ENCODE measurements at places on chromosomes 7 and 10.

DNA sequence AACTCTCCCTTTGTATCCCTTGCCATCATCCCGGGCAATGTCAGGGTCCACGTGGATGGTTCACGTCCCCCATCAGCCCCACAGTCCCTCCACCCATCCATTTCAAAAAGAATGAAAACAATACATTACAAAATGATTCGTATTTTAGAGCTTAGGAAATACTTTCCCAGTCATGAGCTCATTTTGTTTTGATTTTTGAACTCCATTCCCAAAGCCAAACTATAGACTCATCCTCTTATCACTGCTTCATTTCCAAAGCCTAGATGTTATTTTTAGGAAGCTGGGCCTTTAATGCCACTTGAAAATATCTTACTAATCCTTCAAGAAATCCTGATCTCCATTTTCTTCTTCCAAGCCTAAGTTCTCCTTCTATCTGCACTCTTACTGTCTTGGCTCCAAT, 72.1 kb downstream of the WNT2 start:
- no peak for DNase-seq

DNA sequence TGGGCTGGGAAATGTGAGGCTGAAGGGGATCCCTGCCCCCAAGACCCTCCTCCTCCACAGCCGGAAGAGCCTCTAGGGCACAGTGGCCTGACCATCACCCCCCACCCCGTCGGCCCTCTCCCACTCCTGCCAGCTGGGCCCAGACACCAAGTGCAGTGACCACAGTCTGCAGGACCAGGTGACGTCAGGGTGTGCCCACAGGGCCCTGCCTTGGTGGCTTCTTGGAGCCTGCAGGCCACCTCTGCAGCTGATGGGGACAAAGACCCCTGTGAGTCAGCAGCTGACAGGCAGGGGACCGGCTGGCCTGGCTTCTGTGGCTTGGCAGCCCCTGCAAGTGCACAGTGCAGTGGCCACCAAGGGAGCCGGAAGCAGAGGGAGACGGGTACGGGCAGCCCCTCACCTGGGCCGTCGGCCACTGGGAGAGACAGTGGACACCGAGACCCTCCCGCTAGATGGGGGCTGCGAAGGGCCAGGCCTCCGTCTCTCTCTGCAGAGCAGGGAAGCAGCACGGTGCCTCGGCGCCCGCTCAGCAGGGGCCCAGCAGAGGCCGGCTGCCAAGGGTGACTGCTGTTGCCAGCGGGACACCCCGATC, 274.6 kb downstream of the ELFN1 start:
- DNase-seq: no peak

DNA sequence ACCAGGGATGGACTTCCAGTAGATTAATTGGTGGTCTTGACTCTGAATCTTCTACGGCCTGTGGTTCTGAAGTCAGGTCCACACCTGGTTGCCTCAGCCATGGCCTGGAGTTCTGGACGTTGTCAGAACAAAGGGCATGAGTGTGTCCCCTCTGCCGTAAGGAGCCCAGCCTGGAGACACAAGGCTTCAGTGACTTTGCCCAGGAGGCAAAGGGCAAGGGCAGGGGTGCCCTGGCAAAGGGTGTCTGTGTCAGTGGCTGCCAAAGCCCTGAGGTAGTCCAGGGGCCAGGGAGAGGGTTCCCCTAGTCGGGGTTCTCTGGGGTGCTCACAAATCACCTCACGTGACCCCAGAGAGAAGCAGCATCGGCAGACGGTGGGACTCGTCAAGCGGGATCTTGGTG, 273.2 kb upstream of the ZNF32 start:
- DNase-seq: no peak

GRCh38 chr10:59606551-59606961, 103.1 kb downstream of the SLC16A9 start:
- no peak for DNase-seq

DNA sequence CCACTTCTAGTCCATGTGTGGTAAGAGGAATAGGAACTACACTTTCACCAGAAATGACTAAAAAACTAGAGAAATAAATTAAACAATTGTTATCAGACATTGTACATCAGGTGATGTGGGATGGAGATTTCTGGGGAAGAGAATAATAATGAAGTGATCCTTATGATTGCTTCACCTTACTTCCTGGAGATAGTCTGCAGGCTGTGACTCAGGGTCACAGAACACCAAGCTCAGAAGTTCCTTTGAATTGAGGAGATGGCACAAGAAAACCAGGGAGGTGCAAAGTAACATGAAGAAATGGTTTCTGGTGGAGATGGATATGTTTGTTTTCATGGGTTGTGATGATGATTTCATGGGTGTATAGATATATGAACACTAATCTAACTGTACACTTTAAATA, 44.5 kb downstream of the ZWINT start:
- DNase-seq: no peak

- DNase-seq: no peak
Measured at GRCh38 chr7:32289651-32290414, 200.3 kb downstream of the LSM5 start.

DNA sequence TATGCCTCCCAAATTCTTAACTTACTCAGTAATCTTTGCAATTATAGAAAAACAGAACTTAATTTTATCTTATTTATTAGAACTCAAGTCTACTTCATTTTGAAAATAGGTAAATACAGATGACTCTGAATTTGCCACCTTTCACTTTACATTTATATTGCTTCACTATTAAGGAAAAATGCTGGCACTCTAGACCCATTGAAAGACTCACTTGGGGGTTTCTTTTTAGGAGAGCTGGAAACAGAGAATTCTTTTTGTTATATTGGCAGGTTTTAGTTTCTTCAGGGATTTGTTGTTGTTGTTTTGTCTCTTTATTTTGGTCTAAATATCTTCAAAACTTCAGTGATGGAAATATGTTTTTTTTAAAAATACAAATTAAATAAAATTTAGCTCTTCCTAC, 111.1 kb downstream of the RUNDC3B start:
- DNase-seq: no peak

DNA sequence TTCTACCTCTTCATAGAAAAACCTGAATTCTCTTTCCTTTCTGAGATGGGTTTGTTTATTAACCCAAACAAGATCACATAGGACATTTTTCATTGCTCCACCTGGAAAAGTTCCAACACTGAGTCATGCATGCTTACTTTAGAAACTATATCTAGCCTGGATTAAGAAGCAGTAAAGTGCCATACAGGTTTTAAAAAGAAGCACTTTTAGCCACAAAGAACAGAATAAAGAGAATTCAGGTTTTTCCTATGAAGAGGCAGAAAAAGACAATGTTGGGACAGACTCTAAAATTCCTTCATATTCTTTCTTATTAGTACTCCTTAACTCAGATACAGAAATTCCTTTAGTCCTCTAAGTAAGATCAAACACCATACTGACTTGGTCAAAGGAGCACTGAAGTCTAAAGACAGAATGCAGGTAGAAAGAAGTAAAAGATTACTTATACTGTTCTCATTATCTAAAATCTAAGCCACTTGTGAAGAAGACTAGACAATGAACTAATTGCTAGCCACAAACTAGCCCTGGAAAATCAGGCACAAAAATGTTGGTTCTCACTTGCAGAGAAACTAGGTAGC, 241.3 kb downstream of the ANK3 start:
- DNase-seq: no peak

- DNase-seq: no peak
Measured at GRCh38 chr7:144384071-144384470, 19.4 kb downstream of the NOBOX start.

GRCh38 chr7:300546-301290, 10.7 kb downstream of the FOXL3 start:
- no peak for DNase-seq

GRCh38 chr10:116740971-116741370, 1.4 kb downstream of the HSPA12A start:
- no peak for DNase-seq

DNA sequence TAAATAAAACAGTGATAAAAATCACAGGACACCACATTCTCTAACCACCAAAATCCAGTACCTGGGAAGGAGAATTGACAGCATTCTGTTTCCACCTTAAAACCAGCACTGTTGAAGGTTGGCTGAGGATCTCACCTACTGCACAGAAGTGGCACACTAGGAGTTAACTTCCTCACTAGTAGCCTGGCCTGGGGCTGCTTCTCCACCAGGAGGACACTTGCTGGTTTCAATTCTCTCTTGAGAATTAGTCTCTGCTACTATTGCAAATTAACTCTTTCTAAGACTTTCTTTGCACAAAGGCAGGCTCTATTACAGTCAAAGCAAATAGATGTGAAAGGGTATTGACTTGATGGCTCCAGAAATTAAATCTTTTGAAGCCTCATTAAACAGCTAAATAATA, 2.3 kb upstream of the CTTNBP2 start:
- no peak for DNase-seq

GRCh38 chr10:24207341-24207740, 1.6 kb upstream of the KIAA1217 start:
- DNase-seq: no peak

GRCh38 chr7:148049068-148049467, 541.5 kb upstream of the C7orf33 start:
- no peak for DNase-seq

DNA sequence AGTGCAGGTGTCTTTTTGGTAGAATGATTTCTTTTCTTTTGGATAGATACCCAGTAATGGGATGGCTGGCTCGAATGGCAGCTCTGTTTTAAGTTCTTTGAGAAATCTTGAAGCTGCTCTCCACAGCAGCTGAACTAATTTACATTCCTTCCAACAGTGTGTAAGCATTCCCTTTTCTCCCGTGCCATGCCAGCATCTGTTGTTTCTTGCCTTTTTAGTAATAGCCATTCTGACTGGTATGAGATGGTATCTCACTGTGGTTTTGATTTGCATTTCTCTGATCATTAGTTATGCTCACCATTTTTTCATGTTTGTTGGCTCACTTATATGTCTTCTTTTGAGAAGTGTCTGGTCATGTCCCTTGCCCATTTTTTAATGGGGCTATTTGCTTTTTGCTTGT, 486.3 kb downstream of the GALNT17 start:
- no peak for DNase-seq

- DNase-seq: no peak
Measured at GRCh38 chr10:44017483-44018145, 367.3 kb downstream of the CXCL12 start.

- DNase-seq: peak; percentile 27
Measured at GRCh38 chr7:72152161-72153131, 259.7 kb downstream of the CALN1 start.

DNA sequence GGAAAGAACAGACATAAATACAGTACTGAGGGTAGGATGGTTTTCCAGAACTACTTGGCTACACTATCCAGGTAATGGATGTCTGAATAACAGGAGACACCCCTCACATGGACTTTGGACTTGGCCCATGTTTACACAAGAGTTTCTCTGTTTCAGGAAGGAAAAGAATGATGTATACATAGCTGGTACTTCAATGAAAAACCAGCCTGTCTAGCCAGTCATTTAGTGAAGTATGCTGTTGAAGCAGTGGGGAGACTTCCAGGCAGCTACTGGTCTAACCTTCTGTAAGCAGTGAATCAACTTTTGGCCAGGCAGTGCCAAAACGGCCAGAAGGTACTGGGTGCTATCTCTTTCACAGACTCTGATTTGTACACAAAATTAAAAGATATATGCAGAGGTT, 135.0 kb downstream of the MBL2 start:
- DNase-seq: no peak

GRCh38 chr10:21292763-21293517, 232.5 kb downstream of the SKIDA1 start:
- DNase-seq: no peak

DNA sequence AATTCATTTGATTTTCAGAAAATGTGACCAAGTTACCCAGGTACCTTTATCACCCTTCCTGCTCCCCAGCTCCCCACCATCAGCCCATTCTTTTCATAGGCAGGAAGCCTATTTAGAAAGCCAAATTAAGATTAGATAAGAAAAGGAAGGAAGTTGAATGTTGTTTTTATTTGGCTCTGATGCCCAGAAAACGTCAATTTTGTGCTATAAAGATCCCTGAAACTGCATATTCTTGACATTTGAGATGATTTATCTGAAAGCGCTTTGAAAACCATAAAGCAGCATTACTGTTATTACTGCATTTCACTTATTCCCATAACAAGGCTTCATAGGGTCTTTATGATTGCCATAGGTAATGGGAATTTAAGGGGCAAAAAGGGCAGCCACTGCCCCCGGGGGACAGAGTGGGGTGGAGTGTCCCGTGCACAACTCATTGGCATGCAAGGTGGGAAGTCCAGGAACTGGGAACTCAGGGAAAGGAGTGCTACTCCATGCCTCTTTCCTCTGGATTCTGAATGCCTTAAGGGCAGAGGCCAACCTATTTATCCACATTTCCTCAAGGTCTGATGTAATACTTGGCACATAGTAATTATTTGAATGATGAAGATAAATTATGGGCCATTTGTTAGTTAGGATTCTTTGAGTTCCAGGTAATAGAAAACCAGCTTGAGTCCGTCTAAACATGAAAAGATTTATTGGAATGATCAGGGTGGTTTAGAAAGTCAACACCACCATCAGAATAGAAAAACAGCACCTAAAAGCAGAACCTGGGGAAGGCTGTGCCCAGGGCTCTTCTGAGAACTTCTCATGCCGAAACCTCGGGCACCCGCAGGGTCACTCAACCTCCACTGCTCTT, 100.6 kb upstream of the ELMO1 start:
- no peak for DNase-seq

- no peak for DNase-seq
Measured at GRCh38 chr10:123160311-123160980, 6.2 kb downstream of the BUB3 start.

DNA sequence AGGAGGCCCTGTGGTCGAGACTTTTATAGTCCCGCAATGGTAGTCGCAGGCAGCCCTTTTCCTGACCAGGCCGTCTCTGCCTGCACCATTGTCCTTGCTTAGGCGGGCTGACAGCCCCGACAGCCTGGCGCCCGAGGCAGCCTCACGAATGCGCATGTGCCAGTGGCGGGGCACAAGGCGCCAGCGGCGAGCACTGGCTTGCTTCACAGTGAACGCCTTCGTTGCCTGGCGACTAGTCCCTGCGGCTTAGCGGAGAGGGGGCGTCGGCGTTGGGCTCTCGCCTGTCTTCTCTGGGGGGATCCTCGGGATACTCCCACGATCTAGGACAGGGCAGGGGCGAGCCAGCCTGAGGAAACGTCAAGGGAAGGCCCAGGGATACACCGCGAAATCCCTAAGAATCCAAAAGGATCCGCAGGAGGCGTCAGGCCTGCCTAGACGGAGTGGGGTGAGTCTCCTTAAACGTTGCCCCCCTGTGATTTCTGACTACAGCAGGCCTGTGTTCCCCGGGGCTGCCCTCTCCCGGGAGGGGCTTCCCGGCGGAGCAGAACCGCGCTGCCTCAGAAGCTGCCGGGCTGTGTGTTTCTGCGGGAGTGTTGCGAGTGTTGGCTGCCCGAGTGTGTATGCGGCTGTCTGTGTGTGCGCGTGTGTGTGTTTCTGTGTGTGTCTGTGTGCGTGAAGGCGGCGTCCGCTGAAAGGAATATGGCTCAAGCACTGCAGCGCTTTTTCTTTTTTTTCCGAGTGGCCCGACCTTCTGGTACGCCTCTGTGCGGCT, 20.5 kb upstream of the ZNF273 start:
- DNase-seq: no peak

DNA sequence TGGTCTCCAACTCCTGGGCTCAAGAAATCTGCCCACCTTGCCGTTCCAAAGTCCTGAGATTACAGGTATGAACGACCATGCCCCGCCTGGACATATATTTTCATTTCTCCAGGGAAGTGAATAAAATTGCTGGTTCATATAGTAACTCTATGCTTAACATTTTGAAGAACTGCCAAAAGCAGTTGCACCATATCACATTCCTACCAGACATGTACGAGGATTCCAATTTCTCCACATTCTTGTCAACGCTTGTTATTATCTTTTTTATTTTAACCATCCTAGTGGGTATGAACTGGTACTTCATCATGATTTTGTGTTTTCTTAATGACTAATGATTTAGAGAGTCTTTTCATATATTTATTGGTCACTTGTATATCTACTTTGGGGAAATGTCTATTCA, 21.9 kb upstream of the CPN1 start:
- DNase-seq: no peak

Data from thymus (tissue), 14 donors.